ENCODE measurements at places on chromosomes 6 and 20.
A peak's percentile ranks its signal among the peaks of the same experiment; 100 is the strongest.

DNA sequence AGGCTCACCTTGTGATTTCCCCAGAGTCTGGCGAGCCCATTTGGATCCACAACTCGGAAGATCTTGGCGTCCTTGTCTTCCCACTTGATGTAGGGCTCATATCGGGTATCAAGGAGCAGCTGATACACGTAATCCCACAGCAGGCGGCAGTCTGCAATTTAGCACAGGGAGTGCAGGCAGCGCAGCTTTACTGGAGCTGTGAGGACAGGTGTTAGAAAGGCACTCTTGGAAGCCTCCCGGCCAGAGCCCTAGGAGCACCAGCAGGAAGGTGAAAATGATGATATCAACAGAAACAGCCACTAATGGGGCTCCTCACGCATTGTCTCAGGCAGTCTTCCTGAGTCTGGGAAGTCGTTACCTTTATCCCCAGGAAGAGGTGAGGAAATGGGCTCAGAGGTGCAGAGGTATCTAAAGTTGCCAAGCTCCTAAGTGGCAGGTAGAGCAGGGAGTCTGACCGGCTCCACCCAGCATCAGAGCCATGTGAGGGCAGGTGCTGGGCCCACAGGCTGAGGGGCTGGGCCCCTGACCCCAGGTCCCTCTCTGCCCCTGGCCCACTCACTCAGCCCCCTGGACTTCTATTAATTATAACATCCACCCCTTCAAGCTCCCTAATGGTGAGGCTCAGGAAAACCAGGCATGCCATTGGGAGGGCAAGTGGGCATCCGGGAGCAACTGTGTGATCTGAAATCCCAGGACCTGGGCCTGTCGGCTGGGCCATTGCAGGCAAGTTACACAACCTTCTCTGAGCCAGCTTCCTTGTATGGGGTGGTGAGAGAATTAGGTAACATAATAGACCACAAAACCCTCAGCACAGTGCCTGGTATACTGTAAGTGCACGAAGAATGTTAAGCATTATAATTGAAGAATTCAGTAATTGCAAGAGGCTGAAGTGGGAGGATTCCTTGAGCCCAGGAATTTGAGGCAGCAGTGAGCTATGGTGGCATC lies 18.3 kb downstream of the ETV7 start:
- peak; percentile 27 for DNase-seq

DNA sequence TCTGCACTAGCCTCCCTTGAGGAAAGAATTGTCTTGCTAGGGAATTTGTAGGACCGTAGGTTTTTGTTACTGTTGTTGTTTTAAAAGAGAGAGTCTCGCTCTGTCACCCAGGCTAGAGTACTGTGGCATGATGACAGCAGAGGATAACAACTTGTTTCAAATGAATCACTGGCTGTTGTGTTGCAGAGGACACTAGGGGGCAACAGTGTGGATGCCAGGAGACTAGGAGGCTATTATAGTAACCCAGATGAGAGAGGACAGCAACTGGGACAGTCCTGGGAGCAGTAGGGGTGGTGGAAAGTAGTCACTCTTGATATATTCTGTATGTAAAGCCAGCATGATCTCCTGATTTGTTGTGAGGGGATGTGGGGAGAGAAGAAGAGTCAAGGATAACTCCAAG lies 41.8 kb upstream of the LAMA4 start:
- no peak for DNase-seq

GRCh38 chr20:53794529-53795115 lies 201.0 kb upstream of the ZNF217 start:
- no peak for DNase-seq

DNA sequence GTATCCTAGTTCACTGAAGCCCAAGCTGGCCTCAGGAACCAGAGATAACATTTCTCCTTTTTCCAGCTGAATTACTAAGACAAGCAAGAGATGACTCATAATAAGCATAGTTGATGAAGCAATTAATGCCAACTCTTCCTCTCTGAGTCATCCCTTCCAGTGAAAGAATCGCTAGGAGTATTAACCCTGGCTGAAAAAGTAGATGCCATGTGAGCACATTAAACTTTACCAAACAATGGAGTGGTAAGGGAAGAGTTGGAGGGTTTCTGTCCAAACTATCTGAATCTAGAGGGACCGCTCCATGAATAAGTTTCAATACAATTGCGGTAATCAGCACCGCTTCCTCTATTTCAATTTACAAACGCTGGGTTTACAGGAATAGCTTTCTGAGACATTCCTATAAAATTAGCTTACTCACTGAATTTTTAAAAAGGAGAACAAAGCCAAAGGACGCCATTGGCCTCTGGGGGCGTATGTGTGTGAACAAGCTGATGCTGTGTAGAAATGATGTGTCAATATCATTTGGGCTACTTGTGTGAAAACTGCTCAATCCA lies 48.3 kb downstream of the ATXN1 start:
- DNase-seq = no peak

- DNase-seq = no peak
Observed at GRCh38 chr20:58682656-58683531, 9.7 kb upstream of the NPEPL1 start.

DNA sequence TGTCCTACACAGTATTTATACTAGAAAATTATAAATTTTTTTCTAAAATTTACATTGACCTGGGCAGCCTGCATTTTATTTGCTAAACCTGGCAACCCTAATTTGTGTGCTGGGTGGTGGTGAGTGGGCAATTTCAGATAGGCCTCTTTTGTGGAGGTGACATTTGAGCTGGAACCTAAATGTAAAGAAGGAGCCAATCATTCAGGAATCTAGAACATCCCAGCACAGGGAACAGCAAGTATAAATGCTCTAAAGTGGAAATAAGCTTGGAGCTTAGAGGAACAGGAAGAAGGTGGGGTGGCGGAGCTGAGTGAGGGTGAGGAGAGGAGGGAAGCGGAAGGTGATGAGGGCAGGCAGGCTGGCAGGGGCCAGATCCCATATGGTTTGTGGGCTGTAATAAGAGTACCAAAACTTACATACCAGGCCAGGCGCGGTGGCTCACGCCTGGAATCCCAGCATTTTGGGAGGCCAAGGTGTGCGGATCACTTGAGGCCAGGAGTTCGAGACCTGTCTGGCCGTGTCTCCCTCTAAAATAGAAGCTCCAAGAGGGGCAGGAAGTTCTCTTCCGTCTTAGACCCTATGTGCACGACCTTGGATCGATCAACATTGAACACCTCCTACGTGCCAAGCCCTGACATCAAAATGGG lies 549 bp upstream of the CSE1L start:
- no peak for DNase-seq

GRCh38 chr20:38680500-38681306 lies 43.6 kb upstream of the SLC32A1 start:
- no peak for DNase-seq

- no peak for DNase-seq
Observed at GRCh38 chr20:21575981-21576740, 62.3 kb upstream of the NKX2-2 start.

DNA sequence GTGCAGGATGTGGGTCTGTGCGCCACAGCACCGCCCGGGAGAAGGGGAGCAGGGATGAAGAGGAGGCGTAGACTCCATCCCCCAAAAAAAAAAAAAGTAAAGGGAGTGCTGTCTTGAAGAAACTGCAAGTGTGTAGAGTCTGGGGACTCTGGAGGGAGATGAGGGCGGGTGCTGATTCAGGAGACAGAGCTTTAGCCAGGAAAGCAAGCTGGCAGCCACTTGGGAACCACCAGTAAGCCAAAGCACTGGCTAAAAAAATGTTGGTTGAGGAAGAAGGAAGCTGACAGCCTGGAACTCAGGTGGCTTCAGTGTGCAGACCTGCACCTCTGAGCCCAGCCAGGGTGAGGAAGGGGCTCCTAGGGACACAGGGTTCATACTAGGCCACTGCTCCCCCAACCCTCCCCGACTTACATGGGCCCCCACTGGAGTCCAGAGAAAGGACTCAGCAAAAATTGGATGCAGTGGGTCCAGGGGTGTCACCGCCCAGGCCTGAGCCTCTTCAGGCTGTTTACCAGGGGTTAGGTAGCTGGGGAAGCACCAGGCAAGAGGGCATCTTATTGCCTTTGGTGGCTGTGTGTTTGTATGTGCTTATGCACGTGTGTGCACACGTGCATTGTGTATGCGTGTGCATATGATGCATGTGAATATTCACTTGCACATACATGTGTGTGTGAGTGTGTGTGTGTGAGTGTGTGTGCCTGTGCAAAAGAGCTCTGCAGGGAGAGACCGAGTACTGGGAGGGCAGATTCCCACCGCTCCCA lies 153.5 kb upstream of the MLN start:
- no peak for DNase-seq

- no peak for DNase-seq
Observed at GRCh38 chr6:12593771-12594529, 122.6 kb upstream of the PHACTR1 start.

GRCh38 chr6:70080443-70081070 lies 214.2 kb downstream of the COL19A1 start:
- DNase-seq = no peak

GRCh38 chr6:43742931-43743632 lies 26.9 kb upstream of the VEGFA start:
- no peak for DNase-seq

- no peak for DNase-seq
Observed at GRCh38 chr20:2698186-2698817, 5.7 kb downstream of the EBF4 start.

GRCh38 chr6:24207413-24207812 lies 81.4 kb downstream of the NRSN1 start:
- DNase-seq = no peak

GRCh38 chr6:80517525-80517924 lies 411.1 kb downstream of the BCKDHB start:
- no peak for DNase-seq

- DNase-seq = no peak
Observed at GRCh38 chr6:109260701-109261100, 121.6 kb downstream of the CD164 start.

GRCh38 chr6:112058243-112059032 lies 4.5 kb downstream of the CCN6 start:
- no peak for DNase-seq

- DNase-seq = no peak
Observed at GRCh38 chr6:1325461-1326309, 13.8 kb downstream of the FOXQ1 start.

GRCh38 chr6:36267731-36268477 lies 2.0 kb upstream of the PNPLA1 start:
- DNase-seq = no peak

GRCh38 chr6:168110437-168110836 lies 31.4 kb upstream of the FRMD1 start:
- no peak for DNase-seq

DNA sequence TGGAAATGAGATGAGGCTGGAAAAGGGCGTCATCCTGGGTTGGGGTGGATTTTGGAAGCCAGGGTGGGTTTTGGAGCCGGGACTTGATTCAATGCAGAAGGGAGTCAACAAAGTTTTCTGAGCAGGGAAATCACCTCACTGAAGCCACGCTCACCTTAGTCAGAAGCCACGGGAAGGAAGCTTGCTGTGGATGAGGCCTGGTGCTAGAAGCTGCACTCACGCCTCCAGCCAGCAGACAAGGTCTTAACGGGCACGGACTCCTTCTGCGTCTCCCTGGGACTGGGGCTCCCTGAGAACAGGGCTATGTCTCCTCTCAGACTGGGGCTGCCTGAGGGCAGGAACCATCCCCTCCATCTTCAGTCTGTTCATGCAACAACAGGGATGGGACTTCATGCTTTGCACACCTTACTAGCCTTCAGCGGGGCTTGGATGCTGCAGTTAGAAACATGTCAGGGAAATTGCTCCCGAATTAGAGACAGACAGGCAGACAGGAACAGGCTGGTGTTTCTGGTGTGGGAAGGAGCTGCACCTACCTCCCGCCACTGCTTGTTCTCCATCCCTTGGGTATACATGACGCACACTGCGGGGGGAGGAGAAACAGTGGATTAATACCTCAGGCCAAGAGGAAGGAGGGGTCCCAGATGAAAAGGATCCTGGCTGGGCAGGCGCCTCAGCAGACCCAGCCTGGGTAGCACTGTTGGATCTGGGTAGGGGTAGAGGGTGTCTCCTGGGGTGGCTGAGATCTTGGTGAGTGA lies 17.5 kb downstream of the CPNE5 start:
- DNase-seq = no peak

DNA sequence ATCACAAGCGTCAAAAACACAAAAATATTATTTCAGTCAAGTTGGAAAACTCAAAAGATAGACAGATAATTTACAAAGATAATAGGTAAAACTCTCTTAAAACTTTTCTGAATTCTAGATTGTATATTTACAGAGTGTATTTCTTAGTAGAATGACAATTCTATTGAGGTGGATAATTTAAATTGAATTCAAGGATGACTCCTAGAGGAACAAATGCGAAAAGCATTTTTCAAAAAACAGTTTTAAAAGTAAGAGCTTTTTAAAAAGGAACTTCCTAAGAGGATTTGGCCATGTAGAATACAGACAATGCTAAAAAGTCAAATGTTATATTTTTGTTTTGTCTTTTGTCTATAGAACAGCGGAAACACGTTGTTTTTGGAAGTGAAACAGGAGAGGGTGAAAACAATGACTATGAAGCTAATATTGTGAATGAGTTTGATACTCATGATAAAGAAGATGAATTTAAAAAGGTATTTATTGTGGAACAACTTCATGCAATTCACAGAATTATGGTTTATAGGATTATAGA lies 90.1 kb downstream of the DNAH8 start:
- DNase-seq = no peak

DNA sequence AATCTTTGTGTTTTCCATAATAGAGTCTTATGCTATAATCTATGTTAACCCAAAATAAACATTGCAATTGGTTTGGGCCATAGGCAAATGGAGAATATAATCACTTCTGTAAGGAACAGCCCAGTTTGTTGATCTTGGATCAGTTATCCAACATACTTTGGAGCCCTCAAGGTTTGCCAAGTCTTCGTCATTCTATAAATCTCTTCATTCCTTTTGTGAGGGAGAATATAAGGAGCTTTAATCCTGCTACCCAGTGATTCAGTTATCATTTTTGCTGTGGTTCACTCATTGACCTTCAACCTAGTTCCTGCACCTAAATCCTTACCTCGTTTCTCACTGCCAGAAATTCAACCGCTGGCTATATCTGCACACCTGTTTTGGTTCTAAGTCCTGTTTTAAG lies 500.3 kb upstream of the PTCHD4 start:
- DNase-seq = no peak

DNA sequence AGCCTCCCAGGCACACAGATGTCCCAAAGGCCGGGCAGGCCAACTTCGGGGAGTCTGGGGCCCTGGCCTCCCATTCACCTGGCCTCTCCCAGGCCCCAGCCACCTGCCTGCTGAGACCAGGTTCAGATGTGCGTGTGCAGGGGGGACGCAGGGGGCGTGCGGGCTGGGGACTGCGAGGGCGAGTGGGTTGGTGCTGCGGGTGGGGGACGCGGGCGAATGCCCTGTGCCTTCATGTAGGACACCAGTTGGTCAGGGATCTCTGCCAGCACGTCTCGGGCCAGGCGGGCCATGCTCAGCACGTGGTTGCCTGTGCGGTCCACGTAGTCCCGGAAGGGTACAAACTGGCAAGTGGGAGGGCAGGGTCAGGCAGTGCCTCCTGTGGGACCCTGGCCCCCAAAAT lies 44.5 kb downstream of the RAB44 start:
- no peak for DNase-seq
